ENCODE measurements at places on chromosomes 3 and 15. TPM values are rescaled to one million over a fixed set of nuclear protein-coding genes. Genes with fewer than 3 reads are reported as not detected.

The PPARG gene
- polyA plus RNA-seq: 41.4 TPM

The CYP11A1 gene
- 30.1 TPM for polyA plus RNA-seq

The FES gene
- polyA plus RNA-seq: 25.6 TPM

The GRAMD1C gene
- polyA plus RNA-seq: 1.9 TPM

The ITGA11 gene
- 2.2 TPM for polyA plus RNA-seq

The FAM219B gene
- polyA plus RNA-seq: 35.1 TPM

The GALNT15 gene
- 33.7 TPM for polyA plus RNA-seq

DNA sequence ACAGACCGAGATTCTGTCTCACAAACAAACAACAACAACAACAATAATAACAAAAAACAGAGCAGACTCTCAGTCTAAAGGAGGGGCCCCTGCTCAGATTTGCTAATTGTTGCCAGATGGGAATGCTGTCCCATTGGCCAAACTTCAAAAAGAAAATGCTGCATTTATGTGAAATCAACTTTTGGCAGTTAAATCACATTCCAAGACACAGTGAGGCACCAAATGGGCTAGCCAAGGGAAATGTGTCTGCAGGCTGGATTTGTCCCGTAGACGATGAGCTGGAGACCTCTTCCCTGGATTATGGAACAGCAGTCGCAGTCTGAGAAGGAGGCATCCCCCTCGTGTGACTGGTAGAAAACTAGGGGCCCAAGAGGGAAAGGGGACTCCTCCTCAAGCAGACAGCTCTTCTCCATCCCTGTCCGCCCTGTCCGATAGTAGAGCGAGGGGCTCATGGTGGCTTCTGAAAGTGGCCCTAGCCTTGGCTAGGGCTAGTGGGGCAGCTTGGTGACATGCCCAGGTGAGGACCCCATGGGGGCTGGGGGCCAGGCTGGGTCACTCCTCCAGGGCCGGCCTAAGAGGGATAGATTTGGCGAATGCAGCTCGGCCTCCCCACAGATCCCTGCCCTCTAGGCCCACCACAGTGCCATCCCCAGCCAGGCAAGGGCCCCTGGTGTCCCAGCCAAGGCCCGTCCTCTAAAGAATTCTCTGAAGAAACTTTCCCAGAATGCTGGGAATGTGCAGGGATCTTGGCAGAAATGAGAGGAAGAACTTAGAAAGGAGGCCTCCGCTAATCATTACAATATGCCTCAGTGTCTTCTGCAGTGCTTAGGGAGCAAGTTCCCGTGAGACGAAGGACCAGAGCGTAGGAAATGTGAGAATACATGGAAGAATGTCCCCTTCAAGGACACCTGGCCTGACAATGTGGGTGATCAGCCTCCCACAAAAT, 2.0 kb downstream of the SLC22A14 start:
- no peak for DNase-seq

GRCh38 chr3:106204160-106204868, 335.5 kb upstream of the CBLB start:
- DNase-seq: no peak

DNA sequence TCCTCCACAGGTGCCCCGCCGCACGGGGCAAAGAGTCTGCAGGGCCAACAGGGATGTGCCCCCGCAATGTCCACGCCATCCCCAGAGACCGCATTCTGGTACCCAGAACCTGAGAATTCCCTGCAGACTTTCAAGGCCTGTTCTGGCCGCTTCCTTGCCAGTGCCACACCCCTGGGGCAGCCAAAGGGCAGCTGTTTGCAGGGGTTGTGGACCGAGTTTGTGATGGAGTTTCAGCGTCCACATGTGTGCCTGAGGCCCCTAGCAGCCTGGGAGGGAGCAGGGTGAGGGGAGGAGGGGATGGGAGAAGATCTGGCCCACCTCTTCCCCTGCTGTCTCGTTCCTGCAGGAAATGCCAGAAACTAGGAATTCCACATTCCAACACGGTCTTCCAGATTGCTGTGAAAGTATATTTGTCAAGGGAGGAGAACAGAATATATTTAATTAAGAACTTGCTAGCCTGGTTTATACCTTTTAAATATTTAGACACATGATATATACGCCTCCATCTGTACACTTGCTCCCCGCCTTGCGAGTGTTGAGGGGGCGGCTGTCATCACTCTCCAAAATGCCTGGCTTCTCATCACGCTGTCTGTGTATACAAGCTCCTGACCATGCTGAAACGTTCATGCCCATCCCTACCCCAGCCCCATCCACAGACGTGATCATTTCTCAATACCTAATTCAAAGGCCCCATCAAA, 31.1 kb upstream of the RASA2 start:
- DNase-seq: no peak

DNA sequence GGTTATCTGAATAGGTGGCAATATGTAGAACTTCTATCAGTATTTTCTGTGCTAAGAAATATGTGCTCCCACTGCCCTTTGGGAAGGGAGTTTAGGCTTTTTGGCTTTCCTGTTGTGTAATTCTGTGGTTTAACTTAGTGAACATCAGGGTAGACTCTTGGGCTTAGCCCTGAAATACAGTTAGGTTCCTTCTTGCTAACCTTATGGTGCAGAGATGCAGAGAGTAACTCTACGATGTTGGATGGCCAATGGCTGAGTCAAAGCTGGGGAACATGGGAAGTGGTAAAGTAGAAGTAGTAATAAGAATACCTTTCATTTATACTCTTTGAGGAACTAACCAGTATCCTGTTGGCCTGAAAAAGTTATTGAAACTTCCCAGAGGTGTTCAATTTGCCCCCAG, 80.8 kb upstream of the IL12A start:
- DNase-seq: no peak

DNA sequence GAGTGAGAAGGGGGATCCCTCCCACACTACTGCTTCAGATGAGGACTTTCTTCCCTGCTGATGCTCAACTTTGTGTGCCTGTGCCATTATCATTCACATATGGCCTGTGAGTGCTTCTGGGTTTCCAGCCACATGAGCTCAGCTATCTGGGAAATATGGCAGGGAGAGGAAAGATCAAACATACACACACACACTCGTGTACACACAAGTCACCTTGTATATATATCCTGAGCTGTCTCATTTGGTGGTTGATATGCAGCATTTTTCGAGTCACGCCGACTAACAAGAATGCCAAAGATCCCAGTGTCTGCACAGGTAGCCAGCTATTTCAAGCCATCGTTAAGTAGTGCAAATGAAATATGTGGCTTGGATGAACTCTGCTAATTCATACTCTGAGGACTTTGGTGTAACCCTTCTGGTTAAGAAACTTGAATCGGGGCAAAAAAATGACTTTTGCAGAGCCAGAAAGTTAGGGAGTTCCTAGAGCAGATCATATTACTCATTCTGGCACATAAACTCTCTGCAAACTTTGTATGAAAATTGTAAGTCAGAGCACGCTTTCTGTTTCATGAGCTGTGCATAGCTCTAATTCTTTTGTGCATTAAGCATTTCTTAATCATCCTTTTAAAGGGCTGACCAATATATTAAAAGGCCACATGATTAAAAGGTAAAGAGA, 24.9 kb upstream of the WNT5A start:
- no peak for DNase-seq

- no peak for DNase-seq
These were observed 131.9 kb upstream of the STAC start for GRCh38 chr3:36248374-36248773.

- DNase-seq: no peak
These were observed 36.7 kb downstream of the VGLL3 start for GRCh38 chr3:86954226-86954625.

DNA sequence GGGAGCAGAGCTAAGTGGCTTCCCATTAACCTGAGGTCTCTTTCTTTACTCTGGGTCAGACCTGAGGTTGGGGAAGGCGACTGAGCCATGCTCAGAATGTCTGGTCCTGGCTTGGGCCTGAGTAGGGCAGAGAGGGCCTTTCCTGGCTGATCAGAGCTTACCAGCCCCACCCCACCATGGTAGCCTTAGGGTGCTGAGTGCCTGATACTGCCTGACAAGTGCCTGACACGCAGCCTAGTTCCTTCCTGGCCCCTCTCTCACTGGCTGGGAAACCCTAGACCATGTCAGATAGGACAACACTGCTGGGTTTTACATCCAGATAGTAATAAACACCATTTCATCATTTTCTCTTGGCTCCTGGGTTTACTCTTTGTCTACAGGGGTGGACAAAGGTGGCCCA, 25.8 kb upstream of the DOCK3 start:
- DNase-seq: no peak

- DNase-seq: no peak
These were observed 285.0 kb downstream of the CLSTN2 start for GRCh38 chr3:140219923-140220452.

DNA sequence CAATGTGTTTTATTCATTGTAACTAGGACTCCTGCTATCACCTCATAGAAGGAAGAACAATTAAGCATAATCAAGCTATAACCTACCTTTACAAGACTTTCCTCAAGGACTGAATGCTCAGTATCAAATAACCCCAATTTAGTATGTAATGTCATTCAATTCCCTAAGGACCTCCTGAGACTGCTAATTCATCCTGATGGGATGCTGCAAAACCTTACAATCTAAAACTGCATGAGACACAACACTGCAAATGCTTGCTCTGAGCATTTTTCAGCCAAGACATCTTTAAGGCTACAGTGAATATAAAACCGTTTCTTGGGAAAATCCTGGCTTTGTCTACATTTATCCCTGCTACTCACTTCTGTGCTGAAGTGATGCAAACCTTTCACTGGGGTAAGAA, 69.9 kb downstream of the RYK start:
- DNase-seq: no peak

DNA sequence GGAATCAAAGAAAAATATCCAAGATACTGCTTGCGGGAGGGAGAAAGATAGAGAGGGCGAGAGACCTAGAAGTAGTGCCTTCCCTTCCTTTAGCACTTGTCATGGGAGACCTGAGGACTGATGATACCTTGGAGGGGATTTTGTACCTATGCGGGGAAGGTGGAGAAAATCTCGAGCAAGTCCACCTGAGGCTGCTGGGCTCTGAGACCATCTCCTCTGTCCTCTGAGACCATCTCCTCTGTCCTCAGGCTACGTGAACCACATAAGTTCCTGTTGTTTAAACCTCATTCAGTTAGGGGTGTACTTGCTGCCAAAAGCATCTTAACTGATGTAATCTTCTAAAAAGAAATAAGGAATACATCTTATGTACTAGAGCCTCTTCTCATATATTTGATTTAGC, 164.9 kb downstream of the NR2F2 start:
- DNase-seq: no peak

- DNase-seq: no peak
These were observed 27.2 kb downstream of the AQR start for GRCh38 chr15:34942363-34942762.

DNA sequence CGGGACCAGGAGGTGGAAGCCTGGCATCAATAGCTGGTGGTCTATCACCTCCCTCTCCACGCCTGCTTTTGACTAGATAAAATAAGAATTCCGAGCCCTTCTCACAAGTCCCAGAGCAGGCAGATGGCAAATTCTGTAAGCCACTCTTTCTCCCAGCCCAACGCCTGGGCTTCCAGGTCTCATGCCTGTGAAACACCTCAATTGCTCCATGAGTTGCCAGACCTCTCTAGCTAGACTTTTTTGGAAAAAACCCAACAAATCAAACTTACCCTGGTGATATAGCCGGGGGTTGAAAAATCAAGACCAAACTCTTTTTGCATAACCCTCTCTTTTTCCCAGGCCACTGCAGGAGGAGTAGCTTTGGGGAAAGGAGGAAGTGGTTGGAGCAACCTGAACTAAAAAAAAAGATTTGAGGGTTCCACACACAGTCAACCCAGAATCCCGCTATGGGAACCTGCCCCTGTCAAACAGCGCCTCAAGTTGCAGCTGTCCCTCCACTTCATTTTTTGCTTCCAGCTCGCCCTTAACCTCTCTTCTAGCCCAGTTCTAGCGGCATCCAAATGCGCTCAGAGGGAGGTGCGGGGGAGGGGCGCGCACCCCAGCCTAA, 7.0 kb downstream of the BHLHE40 start:
- no peak for DNase-seq

DNA sequence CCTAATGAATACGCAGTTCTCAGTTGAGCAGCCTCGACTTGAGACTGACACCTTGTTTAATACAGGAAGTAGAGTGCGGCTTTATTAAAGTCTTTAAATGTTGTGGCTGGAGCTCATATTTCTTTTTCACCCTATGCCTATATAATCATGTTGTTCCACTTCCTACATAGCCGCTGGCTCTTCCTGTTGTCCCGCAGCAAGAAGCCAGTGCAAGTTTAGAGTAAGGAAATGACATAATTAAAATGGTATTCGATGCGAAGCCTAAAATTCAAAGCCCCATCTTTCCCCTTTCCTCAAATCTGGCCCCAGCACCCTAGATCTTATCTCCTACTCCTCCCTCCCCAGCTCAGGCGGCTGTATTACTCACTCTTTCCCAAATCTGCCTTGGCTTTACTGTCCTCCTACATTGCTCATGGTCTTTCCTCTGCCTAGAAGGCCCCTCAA, 7.5 kb upstream of the PHLDB2 start:
- no peak for DNase-seq

DNA sequence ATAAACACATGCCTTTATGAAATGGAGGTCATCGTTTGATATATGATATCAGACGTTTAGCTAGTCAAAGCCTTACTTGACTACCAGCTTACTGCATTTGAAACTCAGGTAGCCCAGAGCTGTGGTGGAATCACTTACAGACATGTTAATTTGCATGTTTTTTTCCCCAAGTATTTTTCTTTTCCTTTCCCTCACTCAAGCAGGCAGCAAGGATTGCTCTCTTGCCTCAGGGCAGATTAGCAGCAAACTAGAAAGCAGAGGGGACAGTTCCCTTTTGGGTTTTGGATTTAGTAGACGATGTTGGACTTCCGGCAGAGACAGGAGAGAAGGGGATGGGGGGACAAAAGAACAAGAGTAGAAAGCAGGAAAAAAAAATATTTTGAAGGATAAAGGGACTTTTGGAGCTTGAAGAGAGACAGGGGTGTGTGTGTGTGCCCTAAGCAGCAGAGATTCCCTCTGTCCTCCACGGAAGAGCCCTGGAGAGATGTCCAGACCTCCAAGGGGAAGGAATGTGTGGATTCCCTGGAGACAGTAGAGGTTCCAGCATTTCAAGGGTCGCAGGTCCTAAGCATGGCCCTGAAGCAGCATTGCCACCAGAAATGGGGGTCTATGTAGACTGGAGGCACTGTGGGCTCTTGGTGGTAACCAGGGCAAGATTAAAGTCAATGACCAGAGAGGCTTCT, 86.8 kb upstream of the CADPS start:
- DNase-seq: no peak

- DNase-seq: no peak
These were observed 857.7 kb downstream of the OTOL1 start for GRCh38 chr3:162354356-162354755.

DNA sequence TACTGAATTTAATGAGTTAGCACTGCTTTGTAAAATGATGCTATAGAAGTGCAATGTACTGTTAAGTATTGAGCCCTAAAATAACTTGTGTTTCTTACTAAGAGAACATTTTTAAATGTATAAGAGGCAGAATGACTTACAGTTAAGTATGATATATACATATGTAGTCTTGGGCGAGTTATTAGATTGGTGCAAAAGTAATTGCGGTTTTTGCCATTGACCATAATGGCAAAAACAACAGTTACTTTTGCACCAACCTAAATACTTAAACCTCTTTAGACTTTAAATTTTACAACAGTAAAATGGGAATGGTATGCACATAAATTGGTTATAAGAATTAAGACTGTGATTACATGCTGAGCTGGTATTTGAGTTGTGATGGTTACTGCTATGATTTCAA, 79.8 kb downstream of the CNTN3 start:
- DNase-seq: no peak

GRCh38 chr3:63922491-63923199, 10.5 kb upstream of the SCAANT1 start:
- DNase-seq: no peak

- DNase-seq: no peak
These were observed 35.5 kb downstream of the ESYT3 start for GRCh38 chr3:138469874-138470273.
